ENCODE measurements at places on chromosomes 7 and 10.

- DNase-seq: no peak
These were observed 302.2 kb upstream of the PODXL start for GRCh38 chr7:131858611-131859010.

DNA sequence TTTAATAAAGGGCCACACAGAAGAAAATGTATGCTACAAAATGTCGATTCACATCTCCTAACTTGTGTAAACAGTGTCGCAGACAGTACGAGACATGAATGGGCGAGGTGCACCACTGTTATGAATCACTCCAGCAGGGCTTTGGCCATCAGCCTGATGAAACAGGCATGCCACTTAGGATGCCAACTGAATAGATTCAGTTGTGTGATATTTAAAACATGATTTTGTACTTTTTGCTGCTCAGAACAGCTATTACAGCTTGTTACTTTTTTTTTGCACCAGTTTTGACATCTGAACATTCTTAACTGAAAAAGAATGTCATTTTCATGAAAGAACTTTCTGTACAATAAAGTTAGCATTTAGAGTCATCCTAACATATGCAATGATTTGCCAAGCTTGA, 138.1 kb downstream of the VTI1A start:
- peak; percentile 46 for DNase-seq

GRCh38 chr7:152661479-152661878, 14.5 kb downstream of the XRCC2 start:
- DNase-seq: no peak

GRCh38 chr10:22321156-22321923, 441 bp downstream of the BMI1 start:
- DNase-seq: no peak

- no peak for DNase-seq
These were observed 295.2 kb downstream of the PTEN start for GRCh38 chr10:88158526-88159122.

DNA sequence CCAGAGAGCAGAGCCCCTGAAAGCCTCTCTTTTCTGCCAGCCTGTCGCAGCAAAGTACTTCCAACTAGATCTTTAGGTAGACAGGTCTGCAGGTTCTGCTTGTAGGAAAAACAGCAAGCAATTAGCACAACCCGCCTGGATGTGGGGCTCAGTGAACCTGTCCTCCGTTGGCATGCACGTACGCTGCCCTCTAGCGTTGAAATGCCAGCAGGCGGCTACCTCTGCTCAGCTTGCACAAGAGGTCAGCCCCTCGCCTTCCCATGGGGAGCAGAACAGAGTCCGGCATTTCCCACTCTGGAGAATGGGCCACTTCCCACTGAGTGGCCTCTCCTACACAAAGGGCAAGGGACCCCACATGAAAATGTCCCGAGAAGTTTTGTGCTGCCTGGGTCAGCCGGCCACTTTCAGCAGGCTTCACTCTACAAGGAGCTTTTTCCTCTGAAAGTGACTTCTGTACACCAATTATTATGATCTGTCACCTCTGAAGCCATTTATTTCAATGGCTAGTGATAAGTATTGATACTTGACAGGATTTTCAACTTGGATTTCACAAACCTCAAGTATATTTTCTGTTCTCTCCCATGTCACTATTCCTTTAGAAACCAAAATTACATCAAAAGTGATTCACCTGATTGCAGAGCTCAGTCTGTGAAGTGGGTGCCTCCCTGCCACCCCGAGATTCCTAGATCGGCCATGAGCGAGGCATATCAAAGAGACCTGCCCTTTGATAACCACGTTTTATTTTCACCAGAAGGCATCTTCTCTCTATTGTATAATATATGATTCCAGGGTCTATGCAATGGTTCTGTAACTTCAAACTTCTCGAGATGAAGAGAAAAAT, 56.7 kb downstream of the JCAD start:
- DNase-seq: peak; percentile 78

- no peak for DNase-seq
These were observed 24.6 kb upstream of the WNT2 start for GRCh38 chr7:117347480-117347879.

DNA sequence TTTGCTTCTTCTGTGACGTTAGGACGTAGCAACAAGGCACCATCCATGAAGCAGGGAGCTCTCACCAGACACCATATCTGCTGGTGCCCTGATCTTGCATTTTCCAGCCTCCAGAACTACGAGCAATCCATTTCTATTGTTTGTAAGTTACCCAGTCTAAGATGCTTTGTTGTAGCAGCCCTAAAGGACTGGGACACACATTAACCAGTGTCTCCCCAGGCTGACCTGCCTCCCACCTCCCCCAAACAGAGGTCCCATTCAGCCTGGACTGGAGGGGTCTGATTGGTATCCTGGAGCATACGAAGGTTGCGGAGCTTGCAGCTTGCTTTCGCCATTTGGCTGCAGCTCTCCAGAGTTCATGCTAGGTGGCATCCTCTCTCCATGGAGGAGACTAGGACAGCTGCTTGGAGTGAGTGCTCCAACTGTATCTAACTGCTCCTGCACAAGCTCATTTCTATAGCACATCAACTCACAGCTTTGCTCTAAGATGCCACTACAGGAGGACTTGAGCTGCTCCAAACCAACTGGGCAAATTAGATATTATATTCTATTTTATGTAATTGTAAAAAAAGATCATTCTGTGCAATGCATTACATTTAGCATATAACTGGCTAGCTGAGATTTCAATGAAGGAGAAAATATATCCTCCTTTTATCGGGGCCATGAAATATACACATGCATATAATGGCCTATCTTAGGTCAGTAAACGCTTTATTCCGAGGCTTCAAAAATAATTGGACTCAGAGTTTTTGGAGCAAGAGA, 8.0 kb upstream of the GRK5 start:
- DNase-seq: peak; percentile 73

GRCh38 chr10:109838592-109839244, 84.6 kb downstream of the XPNPEP1 start:
- no peak for DNase-seq

DNA sequence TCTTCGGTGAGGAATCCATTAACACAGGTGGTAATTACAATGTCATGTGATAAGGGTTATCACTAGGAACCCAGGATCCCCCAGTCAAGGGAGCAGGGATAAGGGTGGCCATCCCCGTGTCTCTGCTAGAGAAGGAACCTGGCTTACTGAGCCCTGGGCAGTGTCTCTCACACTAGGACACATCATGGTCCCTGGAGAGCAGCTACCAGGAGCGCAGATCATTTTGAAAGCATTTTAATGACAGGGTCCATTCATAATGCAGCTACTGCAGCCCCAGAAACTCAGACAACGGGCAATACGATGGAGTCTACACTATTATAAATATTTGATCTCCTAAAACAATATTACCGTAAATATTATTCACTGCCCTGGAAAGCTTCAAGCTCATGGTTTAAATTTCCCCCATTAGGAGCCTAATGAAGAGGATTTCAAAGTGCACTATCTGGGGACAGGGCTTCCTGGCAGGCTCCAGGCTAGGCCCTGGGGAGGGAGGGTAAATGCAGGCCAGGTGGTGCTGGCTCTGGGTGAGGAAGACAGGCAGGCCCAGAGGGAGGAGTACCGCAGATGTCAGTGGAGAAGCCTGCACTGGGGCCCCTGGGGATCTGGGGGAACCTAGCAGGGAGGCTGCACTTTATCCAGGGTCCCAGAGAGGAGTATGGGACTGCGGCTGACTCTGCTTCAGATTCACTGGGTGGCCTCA, 52.6 kb upstream of the LOXL4 start:
- no peak for DNase-seq

DNA sequence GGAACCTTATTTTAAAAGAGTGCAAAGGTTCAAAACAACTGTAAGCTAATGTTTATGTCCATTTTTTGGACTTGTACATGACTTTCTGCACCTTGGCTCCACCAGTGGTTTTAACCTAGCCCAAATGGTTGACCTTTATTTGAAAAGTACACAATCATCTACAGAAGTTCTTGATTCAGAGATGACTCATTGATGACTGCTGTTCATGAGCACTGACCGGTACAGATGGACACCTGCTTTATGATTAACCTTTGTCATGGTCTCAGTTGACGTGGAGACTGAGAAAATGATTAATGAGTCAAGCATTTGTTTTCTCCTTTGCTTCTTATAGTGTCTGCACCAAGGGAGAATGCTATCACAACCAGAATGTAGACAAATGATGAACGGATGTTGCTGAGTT, 55.7 kb upstream of the PTER start:
- DNase-seq: no peak

DNA sequence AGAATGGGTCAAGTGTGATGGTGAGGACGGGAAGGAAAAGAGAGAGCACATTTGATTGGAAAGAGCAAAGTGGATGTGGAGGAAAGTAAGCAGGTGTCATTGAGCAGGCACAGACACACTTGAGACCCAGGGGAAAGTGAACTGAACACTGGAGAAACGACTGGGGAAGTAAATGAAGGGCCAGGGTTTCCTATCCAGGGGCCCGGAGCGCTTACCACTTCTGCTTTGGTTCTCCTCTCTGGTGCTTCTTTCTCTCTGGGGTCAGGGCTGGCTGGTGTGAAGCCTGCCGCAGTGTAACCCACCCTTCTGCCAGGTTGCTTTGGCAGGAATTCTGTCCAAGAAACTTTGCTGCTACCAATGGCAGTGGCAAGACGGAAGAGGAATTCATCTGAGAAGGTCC, 219.3 kb downstream of the SKAP2 start:
- no peak for DNase-seq

DNA sequence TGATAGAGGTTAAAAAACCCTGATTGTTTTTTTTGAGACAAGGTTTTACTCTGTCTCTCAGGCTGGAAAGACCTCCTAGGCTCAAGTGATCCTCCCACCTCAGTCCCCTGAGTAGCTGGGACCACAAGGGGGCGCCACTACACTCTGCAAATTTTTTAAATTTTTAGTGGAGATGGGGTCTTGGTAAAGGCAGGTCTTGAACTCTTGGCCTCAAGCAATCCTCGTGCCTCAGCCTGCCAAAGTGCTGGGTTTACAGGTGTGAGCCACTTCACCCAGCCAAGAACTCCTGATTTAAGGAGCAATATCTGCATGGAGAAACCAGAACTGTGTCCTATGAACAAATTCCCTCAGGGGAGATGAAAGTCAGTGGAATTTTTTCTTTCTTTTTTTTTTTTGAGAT, 7.3 kb upstream of the KLHDC10 start:
- no peak for DNase-seq

DNA sequence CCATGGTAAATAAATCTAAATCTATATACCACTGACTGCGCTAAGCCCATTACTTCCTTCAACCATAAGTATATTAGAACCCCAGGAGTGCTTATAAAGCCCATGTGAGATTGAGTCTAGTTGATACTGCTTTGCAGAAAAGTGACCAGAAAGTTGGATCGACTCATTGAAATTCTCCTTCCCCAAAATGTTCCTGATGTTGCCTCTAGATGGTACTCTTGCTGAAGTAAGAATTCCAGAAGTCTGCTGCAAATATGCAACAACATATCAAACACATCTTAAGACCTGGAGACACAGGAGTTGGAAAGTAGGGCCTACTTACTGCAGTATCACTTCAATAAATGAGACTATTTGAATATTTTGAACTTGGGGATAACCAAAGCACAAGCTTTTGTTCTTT, 550.8 kb downstream of the IPMK start:
- no peak for DNase-seq

GRCh38 chr7:69941077-69941651, 342.9 kb downstream of the AUTS2 start:
- no peak for DNase-seq

DNA sequence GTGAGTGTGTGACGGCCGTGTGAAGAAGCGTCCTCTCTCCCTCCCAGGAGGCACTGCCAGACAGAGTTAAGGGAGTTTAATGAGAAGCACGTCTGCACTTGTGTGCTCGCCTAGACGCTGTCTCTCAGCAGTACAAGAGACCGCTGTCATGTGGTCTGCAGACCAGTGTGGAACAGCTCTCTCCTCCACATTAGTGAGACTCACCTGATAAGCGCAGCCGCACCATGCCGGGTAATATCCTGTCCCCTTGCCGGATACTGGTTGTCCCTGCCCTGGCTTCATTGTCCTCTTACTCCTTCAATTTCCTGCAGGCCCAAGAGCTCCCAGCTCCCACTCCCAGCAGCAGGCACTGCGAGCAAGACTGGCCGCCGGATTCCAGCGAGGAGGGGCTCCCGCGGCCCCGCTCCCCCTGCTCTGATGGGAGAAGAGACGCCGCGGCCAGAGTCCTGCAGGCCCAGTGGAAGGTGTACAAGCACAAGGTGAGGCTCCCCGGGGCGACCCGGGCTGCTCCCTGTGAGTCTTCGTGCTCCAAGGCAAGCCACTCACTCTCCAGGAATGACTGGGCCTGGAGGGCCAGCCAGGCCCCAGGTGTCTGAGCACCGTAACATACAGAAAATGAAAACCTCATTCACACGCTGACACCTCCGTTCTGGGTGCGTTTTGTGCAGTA, 33.5 kb upstream of the TTYH3 start:
- DNase-seq: no peak

DNA sequence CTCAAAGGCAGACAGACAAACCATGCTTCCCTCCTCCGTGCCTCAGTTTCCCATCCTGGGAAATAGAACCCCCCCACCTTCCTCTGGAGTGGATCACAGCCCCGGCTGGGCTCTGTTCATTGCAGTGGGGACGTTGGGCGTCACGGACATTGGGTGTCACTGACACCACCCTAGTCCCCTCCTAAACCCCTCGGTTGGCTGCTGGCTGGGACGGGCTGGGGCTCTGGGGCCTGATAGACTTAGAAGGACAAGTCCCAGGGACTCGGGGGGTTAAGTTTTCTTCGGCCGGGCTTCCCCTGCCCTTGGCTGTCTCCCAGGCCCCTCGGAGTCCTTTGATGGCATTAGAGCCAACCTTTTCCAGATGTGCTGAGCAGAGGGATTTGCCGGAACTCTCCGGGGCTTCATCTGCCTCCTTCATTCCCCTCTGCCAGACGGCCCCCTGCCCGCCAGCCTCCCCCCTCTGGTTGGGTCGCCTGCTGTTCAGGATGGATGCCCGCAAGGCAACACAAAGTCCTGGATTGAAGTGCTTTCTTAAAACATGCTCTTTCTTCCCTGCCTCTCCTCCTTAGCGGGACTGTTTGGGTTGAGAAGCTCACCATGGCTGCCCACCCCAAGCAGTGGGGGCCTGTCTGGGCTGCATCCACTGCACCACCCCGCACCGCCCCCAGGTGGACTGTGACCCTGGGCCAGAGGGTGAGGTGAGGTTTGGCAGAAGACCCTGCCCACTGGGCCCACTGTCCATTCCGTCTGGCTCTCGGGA, 73.0 kb downstream of the COL26A1 start:
- DNase-seq: no peak

- no peak for DNase-seq
These were observed 159.5 kb downstream of the GLI3 start for GRCh38 chr7:42077271-42078135.

- DNase-seq: no peak
These were observed 750.2 kb downstream of the XPNPEP1 start for GRCh38 chr10:109173121-109173520.

- DNase-seq: no peak
These were observed 2.7 kb upstream of the CHUK start for GRCh38 chr10:100232101-100232500.

DNA sequence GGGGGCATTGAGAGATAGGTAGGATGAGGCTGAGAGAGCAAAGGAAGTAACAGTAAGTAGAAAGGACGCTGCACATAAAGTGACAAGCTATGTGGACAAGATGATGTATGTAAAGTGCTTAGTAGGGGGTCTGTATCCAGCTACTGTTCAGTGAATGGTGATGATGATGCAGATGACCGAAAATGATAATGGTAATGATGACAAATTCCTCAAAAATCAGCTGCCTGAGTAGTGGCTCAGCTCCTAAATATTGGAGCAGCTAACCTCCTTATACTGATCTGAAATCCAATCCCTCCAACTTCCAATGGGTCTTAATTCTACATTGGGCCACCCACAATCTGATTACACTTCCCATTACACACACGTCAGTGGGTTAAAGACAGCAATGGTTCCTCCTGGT, 27.1 kb upstream of the KCNMA1 start:
- DNase-seq: no peak

- DNase-seq: no peak
These were observed 5.4 kb downstream of the CACNB2 start for GRCh38 chr10:18145652-18146051.
